NCI-H1105 (cell line): ENCODE measurements at places on chromosomes 4 and X.

DNA sequence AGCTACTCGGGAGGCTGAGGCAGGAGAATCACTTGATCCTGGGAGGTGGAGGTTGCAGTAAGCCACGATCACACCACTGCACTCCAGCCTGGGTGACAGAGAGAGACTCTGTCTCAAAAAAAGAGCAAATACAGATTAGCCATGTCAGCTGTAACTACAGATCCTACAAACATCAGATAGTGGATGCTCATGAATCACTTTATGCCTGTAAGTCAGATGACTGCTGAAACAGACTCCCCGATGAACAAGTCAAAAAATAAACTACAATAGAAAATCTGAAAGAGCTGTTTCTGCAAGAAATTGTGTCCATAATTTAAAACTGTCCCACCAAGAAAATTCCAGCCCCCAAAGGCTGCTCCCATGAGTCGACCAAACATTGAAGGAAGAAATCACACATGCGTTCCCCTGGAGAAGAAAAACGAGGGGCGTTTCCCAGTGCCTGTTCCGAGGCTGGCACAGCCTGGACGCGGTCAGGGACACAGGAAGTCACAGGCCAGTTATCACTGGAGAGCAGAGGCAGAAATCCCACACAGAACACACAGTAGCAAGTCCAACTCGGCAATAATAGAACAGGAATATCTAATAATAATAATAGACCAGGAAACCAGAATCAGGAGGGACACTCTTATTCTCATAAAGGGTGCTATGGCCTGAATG is 30.0 kb upstream of the GTPBP6 start:
- no peak for DNase-seq

DNA sequence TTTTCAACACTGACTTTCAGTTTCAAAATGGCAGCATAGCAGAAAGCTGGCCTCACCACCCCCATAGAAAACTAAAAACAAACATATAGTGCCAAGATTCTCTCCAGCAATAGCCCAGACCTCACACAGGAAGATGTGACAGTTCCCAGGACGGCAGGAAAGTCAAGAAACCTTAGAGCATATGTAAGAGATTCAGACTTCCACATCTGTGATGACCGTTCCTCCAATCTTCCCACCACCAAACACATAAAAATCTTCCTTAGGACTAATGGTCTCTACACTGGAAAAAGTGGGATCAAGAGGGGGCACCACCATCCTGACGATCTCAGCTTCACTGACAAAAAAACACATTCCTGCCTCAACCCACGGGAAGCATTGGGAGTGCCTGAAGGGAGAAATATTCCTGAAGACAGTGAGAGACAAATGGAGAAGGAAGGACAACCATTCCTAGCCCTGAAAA is 134.1 kb upstream of the CPXCR1 start:
- no peak for DNase-seq

DNA sequence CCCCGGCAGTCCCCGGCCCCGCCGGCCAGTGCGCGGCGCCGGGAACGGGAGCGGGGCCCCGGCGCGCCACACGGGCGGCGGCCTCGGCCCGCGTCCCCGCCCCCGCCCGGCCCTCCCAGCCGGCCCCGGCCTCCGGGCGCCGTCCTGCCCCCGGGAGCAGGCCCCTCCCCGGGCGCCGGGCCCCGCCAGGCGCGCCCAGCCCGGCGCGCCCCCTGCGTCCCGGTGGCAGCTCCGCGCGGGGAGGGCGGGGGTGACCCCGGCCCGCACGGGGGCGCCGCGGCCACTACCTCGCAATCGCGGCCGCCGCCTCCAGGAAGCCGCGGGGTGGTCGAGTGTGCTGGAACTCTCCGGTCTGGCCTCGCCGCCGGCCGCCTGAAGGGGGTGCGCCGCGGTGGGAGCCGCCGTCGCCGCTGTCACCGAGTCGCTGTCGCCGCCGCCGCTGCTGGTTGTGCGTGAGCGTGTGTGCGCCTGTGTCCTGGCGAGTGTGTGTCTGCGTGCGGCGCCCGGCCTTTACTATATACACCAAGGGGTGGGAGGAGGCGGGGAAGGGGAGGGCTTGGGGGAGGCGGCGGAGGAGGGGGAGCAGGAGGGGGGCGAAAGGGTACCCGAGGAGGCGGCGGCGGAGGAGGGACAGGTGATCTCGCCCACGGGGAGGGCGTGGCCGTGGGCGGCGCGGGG is at the start of gene RAI2:
Gene RAI2, minus strand, starts transcription at position 488 of the 678 bp plus-strand sequence. CDS start 59,288 bp downstream, outside the sequence.
- DNase-seq = peak; percentile 55

GRCh38 chr4:11418610-11419009 is 10.1 kb downstream of the HS3ST1 start:
- DNase-seq = no peak

- DNase-seq = no peak
Measured at GRCh38 chr4:89781321-89781720, 55.6 kb downstream of the SNCA start.

GRCh38 chr4:140865253-140866217 is 109.3 kb upstream of the TBC1D9 start:
- DNase-seq = no peak

GRCh38 chrX:19593690-19594089 is 78.4 kb upstream of the MAP3K15 start:
- DNase-seq = peak; percentile 33

DNA sequence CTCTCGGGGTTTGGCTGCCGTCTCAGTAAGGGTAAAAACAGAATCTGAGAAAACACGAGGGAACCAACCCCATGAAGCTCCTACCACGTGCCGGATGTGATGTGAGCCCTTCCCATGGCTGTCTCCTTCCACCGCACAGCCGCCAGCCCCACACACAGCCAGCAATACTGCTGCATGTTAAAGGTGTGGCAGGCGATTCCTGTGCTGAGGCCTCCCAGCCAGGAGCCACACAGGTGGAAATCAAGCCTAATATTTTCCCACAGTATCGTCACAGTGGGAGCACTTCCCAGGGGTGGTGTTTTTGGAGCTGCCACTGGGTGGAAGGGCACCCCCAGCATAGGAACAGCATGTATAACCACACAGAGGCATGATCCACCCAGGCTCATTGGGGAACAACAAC is 77.5 kb downstream of the SLC2A9 start:
- no peak for DNase-seq
